ENCODE measurements at places on chromosomes 2 and 18. TPM values are rescaled to one million over a fixed set of nuclear protein-coding genes. Genes with fewer than 3 reads are reported as not detected.

The DUSP2 gene
- total RNA-seq, result 22.0 TPM

The DSG3 gene
- 266 TPM for total RNA-seq

The HK2 gene
- 56.1 TPM for total RNA-seq

The SLC66A2 gene
- 42.7 TPM for total RNA-seq

The DNER gene
- total RNA-seq, result 0.17 TPM

The CCDC88A gene
- total RNA-seq, result 43.7 TPM

The IL1A gene
- 269 TPM for total RNA-seq

The GAREM2 gene
- 0.67 TPM for total RNA-seq

The GAD1 gene
- total RNA-seq, result 3.0 TPM

The PRSS56 gene
- total RNA-seq, result not detected

The RFX8 gene
- 0.82 TPM for total RNA-seq

The SCN1A gene
- total RNA-seq, result 0.50 TPM

The RANBP2 gene
- 89.9 TPM for total RNA-seq

The ASPRV1 gene
- 0.17 TPM for total RNA-seq

The PCARE gene
- total RNA-seq, result not detected

The EML6 gene
- 0.83 TPM for total RNA-seq

The CCDC102B gene
- not detected for total RNA-seq

The PDK1 gene
- 13.8 TPM for total RNA-seq

The LYG2 gene
- not detected for total RNA-seq

The CREG2 gene
- 0.64 TPM for total RNA-seq

The WNT10A gene
- under 0.01 TPM for total RNA-seq

The GALR1 gene
- total RNA-seq, result not detected

The ST8SIA5 gene
- not detected for total RNA-seq

The ATP8B1 gene
- 16.2 TPM for total RNA-seq

The TRAF3IP1 gene
- 18.1 TPM for total RNA-seq

The ZNF385B gene
- total RNA-seq, result 1.2 TPM

The ASIC4 gene
- total RNA-seq, result 0.16 TPM

The UGT1A4 gene
- 0.83 TPM for total RNA-seq

The HRH4 gene
- under 0.01 TPM for total RNA-seq

The CMPK2 gene
- total RNA-seq, result 0.26 TPM

The ALK gene
- total RNA-seq, result not detected

The SLC35F6 gene
- total RNA-seq, result 57.2 TPM

The LAMA1 gene
- total RNA-seq, result 48.4 TPM

The SCN3A gene
- not detected for total RNA-seq

The GATA6 gene
- total RNA-seq, result 5.6 TPM

The LRP1B gene
- total RNA-seq, result 0.13 TPM

The DSG1 gene
- total RNA-seq, result 0.17 TPM

The CNTNAP5 gene
- not detected for total RNA-seq

The CRYGC gene
- not detected for total RNA-seq

The EFHD1 gene
- 2.0 TPM for total RNA-seq

The AP1S3 gene
- 41.1 TPM for total RNA-seq

The KCNF1 gene
- 0.54 TPM for total RNA-seq

The TUBB6 gene
- total RNA-seq, result 237 TPM

The ADD2 gene
- total RNA-seq, result not detected

The IL37 gene
- not detected for total RNA-seq

The CHRND gene
- not detected for total RNA-seq

The CD28 gene
- not detected for total RNA-seq

The TMEM178A gene
- total RNA-seq, result 0.19 TPM

The ARL6IP6 gene
- total RNA-seq, result 20.3 TPM

The FAHD2B gene
- total RNA-seq, result 11.2 TPM

The KCNG2 gene
- not detected for total RNA-seq

The SERPINB2 gene
- 0.67 TPM for total RNA-seq

The GRB14 gene
- total RNA-seq, result 7.3 TPM

The SLC14A1 gene
- under 0.01 TPM for total RNA-seq

The NYAP2 gene
- not detected for total RNA-seq

The CIDEA gene
- total RNA-seq, result 0.94 TPM

The RTP5 gene
- total RNA-seq, result not detected

The ASB18 gene
- not detected for total RNA-seq

Measured in mammary epithelial cell (primary cell).